Memory B cell (primary cell): ENCODE measurements at places on chromosomes 11 and 22.

DNA sequence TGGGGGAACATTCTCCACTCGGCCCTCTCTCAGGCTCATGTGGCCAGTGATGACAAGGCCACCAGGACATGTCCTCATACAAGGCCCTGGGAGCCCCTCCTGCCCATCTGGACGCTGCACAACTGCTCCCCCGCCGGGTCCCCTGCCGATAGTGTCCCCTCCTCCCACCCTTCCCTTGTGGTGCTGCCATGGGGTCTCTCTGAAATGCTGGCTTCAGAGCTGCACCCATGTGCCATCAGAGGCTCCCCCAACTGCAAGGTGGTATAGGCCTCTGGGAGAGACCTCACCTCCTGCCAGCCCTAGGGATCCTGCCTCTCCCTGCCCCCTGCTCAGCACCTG, 113.0 kb downstream of the KCNQ1OT1 start:
- peak; percentile 5 for DNase-seq

- DNase-seq: no peak
Measured at GRCh38 chr11:57131080-57131790, 50.5 kb upstream of the LRRC55 start.

DNA sequence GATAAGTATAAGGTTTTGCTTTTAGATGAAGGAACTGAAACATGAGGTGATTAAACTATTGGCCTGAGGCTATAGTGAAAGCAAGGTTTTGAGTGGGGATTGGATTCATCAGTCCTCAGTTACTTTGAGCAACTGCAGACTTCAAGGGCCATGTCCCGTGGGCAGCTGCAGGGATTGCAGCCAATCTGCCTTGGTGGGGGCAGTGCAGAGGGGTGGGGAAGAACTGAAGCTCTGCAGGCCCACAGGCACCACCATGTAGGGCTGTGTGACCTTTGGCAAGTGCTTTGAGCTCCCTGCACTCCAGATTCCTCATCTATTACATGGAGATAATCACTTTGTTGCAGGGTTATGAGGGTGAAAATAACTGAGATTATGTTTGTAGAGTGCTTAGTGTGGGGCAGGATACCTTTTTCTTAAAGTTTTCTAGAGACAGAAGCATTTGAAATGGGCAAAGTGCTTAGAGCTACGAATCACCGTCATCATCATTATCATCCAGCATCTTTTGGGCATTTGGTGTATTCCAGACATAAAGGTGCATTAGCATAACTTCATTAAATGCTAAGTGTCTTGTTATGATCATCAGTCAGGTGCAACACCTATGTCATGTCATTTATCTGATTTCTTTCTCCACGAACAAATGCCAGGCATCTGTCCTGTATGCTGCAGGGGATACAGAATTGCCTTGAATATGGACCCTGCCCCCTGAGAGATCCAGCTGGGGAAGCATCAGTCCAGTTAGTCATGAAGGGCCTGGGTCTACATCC, 72.1 kb upstream of the TENM4 start:
- DNase-seq: no peak

DNA sequence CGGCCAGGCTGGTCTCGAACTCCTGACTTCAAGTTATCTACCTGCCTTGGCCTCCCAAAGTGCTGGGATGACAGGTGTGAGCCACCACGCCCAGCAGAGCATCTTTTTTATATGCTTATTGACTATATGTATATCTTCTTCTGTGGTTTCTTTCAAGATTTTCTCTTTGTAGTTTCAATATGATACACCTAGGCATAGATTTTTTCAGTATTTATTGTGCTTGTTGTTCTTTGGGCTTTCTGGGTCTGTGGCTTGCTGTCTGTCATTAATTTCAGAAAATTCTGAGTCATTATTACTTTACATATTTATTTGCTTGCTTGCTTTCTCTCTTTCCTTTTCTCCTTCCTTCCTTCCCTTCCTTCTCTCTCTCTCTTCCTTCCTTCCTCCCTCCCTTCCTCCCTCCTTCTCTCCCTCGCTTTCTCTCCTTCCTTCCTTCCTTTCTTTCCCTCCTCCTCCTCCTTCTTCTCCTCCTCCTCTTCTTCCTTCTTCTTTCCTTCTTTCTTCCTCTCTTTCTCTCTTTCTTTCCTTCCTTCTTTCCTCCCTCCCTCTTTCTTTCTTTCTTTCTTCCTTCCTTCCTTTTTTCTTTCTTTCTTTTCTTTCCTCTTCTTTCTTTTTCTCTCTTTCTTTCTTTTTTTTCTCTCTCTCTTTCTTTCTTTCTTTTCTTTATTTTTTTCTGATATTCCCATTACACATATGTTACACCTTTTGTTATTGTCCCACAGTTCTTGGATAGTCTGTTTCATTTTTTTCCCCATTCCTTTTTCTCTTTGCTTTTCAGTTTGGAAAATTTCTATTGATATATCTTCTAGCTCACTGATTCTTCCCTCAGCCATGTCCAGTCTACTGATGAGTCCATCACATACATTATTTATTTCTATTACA, 10.9 kb upstream of the DCHS1 start:
- DNase-seq: peak; percentile 4

GRCh38 chr22:17980638-17981051, 43.7 kb downstream of the MICAL3 start:
- no peak for DNase-seq

- DNase-seq: no peak
Measured at GRCh38 chr11:71103266-71103665, 149.1 kb downstream of the SHANK2 start.

GRCh38 chr11:71279916-71280645, 27.7 kb upstream of the SHANK2 start:
- DNase-seq: no peak

DNA sequence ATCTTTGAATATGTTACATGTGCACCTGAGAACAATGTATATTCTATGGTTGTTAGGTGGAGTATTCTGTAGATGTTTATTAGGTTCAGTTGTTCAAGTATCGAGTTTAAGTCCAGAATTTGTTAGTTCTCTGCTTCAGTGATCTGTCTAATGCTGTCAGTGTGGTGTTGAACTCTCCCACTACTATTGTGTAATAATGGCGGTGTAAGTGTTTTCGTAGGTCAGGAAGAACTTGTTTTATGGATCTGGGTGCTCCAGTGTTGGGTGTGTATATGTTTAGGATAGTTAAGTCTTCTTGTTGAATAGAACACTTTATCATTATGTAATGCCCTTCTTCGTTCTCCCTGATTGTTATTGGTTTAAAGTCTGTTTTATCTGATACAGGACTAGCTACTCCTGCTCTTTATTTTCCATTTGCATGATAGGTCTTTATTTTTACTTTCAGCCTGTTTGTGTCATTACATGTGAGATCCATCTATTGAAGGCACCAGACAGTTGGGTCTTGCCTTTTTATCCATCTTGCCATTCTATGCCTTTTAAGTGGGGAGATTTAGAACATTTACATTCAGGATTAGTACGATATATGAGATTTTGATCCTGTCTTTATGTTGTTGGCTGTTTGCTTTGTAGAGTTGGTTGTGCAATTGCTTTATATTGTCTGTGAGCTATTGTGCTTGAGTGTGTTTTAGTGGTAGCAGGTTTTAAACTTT, 121.6 kb downstream of the DDX10 start:
- no peak for DNase-seq

DNA sequence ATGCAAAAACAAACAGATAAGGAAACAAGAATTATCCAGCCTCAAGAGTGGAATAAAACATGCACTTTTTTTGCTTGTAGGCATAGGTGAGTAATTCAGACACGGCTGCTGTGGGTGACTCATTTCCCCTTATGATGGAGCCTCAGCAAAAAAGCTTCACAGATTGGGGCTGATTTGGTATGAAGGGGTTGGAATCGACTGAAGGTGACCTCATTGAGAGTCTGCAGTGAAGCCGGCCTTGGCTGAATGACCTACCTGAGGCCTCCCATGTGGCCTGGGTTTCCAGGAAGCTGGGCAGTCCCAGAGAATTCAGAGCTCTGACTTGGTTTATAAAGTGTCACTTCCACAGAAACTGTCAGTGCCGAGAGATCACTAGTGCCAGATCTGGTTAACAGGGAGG, 34.2 kb upstream of the VPREB1 start:
- no peak for DNase-seq

DNA sequence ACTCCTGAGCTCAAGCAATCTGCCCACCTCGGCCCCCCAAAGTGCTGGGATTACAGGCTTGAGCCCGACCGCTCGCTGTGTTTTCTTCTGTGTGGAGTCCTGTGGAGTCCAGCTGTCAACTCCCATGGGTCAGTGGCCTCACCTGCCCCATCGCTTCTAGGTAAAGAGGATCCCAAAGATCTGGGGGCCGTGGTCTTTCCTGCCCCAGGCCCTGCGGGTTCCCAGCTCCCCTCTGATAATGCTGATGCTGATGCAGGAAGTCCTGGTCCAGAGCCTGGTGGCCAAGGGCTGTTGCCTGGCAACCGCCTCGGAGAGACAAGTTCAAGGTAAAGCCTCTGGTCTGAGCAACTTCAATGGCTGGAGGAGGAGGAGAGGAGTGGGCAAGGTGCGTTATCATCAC, 9.6 kb downstream of the SSTR3 start:
- no peak for DNase-seq

DNA sequence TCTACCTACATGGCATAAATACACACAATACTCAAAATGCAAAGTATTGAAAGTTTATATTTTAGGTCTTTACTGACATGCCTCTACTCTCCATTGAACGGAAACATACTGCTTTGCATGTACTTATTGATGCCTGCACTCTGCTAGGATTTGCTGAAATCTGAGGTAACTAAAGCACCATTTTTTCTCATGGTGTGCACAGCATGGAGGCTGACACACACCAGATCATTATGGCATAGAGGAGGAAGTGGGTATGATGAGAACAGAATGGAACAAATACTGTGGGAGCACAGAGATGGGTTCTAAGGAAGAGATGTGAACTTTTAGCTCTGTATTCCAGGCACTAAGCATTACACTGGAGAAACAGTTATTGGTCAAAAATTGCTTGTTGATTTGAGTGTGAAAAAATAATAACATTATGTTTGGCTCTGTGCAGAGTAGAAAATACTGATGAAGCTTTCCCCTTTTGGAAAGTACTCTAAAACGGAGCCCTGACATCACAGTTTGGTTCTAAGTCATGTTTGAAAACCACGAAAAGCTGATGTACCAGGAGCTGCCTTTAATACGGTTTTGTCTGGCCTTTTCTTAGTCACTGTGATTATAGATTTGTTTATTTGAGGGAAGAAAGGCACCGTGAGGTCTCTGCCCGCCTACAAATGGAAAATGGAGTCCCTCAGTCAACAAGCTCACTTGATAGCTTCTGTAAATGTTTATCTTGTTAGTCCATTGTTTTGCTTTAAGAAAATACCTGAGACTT, 5.6 kb downstream of the OR52R1 start:
- no peak for DNase-seq

DNA sequence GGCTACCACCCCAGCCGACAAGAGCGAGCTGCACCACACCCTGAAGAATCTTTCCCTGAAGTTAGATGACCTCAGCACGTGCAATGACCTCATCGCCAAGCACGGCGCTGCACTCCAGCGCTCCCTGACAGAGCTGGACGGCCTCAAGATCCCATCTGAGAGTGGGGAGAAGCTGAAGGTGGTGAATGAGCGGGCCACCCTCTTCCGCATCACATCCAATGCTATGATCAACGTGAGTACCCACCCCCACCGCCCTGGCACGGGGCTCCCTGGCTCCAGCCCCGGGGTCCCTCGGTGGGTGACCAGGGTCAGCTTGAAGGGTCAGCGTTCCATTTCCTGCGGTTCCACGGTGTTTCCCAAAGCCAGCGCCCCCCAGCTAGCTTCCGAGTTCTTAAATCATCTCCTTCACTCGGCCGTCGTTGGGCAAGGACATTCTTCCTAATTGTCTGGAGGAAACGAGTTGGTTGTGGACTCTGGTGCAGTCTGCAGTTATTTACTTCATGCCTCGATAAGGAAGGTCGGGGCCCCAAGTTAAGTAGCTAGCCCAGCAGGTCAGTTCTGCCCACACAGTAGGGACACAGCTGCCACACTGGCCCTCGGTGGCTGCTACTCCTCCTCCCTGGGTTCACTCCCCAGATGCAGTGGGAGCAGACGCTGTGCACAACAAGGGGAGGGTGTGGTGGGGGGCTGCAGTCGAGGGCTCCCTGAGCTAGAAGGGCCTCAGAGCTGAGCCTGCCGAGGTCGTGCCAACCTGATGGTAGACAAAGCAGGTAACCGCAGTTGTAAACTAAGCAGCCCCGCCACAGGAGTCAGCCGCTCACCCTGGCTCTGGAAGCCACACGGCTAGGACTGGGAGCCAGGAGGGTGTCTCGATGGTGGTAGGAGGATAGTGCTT, 97.9 kb downstream of the MORC2 start:
- DNase-seq: no peak

GRCh38 chr22:21778705-21779363, 43.2 kb upstream of the YPEL1 start:
- no peak for DNase-seq

- no peak for DNase-seq
Measured at GRCh38 chr11:131629925-131630540, 259.6 kb downstream of the NTM start.

DNA sequence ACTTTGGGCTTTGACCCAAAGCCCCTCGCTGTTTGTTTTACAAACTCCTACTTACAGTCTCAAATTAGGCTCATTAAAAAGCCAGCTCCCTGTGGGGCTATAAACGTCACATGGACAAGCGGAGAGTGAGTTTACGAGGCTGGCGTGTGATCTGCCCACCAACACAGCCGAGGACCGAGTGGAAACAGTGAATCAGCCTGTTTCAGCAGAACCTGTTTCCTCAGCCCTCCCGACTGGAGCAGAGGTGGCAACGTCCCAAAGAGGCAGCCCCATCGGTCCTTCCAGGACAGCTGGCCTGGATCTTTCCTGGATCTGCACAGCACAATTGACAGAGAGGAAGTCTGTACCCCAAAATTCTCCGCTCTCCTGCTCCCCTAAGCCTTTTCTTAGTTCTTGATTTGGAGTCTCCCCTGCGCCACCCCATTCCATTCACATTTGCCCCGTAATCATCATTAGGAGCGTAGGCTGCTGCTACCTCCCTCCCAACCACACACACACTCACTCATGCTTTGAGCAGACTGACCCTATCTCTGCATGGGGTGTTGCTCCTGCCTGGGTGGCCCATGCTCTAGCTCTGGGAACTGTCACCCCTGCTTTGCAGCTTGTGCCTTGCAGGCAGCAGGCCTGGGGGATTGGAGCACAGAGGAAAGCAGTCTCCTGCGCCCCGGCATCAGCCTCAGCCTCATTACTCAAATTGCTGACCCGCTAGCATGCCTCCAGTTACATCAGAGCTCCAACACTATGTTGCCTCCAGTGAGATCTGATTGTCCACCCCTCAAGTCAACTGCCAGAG, 117.8 kb downstream of the NAT10 start:
- DNase-seq: no peak

- no peak for DNase-seq
Measured at GRCh38 chr11:129041611-129042018, 98.9 kb upstream of the TP53AIP1 start.

- DNase-seq: no peak
Measured at GRCh38 chr11:46183819-46184218, 62.6 kb upstream of the PHF21A start.
